ENCODE measurements at places on chromosomes 16 and 17. TPM values are rescaled to one million over a fixed set of nuclear protein-coding genes. Genes with fewer than 3 reads are reported as not detected.

GRCh38 chr16:61148930-61149329, 887.3 kb downstream of the CDH8 start:
- DNase-seq: no peak

DNA sequence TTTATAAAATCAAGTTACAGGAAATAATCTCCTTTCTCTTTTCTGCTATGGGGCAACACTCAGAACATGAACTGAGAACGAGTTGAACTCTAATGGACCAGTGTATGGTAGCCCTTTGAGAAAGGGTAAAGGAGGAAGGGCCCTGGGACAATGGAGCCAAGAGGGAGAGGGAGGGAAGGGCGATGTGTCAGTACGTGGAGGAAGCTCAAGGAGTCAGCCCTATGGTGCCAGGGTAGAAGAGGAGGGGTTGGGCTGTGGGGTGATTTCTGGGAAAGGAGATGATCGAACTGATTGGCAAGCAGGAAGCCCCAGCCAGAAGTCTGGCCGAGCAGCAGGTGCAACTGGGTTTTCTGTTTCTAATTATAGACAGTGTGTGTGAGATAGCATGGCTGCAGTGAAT, 4.3 kb upstream of the WIPI1 start:
- DNase-seq: no peak

Gene RAB34
- total RNA-seq: 237 TPM

GRCh38 chr17:36592316-36592715, 637 bp downstream of the DHRS11 start:
- DNase-seq: peak; percentile 80

- no peak for DNase-seq
Observed at GRCh38 chr17:2138761-2139160, 83.9 kb downstream of the HIC1 start.

Gene MYO15A
- 1.5 TPM for total RNA-seq

DNA sequence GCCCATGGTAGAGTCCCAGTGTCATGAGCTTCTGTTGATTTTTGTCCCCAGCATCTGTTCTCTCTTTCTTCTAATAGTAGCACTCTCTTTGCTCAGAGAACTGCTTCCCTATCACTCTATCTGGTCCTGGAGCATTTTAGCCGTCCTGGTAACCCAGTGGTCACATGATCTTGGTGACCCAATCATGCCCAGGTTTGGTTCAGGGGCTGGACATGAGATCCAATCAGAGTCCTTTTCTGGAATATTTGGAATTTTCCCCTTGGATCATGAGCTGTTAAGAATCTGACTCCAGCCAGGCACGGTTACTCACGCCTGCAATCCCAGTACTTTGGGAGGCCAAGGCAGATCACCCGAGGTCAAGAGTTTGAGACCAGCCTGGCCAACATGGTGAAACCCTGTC, 197.0 kb downstream of the RAB11FIP4 start:
- no peak for DNase-seq

Gene GFER
- total RNA-seq: 37.9 TPM

- no peak for DNase-seq
Observed at GRCh38 chr16:25478476-25478875, 213.3 kb upstream of the HS3ST4 start.

DNA sequence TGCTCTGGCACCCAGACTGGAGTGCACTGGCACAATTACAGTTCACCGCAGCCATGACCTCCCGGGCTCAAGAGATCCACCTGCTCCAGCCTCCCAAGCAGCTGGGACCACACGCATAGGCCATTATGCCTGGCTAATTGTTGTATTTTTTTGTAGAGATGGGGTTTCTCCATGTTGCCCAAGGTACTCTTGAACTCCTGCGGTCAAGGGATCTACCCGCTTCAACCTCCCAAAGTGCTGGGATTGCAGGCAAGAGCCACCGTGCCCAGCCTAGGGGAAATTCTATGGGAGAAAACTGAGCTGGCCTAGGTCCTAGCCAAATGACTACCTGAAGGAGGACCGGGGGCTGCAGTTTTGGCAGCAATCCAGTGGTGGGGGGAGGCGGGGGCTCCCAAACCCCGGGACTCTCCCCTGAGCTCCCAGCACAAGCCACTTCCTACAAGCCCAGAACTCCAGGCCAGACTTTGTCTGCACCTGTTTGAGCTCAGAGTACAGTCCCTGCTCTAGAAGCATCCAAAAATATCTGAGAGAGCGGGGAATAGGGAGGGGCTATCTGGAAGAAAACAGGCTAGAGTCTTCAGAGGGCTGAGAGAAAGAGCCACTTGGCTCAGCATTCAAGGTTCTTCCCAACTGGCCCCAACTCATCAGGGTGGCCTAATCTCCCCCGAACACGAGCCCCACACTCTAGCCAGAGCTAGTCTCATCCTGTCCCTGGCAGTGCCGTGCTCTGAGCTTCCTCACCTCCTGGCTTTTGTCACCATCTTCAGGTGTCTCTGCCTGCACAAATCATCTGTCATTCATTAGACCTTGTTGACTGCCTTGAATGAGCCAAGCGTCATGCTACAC, 9.1 kb downstream of the SRL start:
- DNase-seq: no peak

Gene SLC6A4
- not detected for total RNA-seq

DNA sequence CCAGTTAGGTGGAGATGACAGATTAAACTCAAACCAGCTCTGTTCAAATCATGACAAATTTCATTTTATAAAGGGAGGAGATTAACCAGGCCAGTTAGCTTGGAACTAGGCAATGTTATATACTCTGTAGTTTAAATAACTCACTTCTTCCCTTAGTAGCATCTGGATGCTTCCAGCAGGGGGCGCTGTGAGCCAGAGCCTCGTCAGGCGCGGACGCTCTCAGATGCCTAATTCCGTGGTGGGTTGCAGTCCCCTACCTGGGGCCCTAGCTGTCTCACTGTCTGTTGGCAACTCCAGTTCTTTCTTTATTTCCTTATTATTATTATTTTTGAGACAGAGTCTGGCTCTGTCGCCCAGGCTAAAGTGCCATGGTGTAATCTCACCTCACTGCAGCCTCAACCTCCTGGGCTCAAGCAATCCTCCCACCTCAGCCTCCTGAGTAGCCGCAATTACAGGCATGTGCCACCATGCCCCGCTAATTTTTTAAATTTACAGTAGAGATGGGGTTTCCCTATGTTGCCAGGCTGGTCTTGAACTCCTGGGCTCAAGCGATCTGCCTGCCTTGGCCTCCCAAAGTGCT, 17.3 kb upstream of the WFDC1 start:
- DNase-seq: no peak

- DNase-seq: no peak
Observed at GRCh38 chr16:76445815-76446214, 168.6 kb downstream of the CNTNAP4 start.

Gene KCNG4
- total RNA-seq: not detected

- peak; percentile 10 for DNase-seq
Observed at GRCh38 chr16:69711115-69711740, 15.1 kb downstream of the NQO1 start.

GRCh38 chr17:31248986-31249834, 47.8 kb downstream of the OMG start:
- no peak for DNase-seq

Gene NOG
- 0.35 TPM for total RNA-seq

- DNase-seq: no peak
Observed at GRCh38 chr17:6021627-6022026, 48.6 kb upstream of the WSCD1 start.

DNA sequence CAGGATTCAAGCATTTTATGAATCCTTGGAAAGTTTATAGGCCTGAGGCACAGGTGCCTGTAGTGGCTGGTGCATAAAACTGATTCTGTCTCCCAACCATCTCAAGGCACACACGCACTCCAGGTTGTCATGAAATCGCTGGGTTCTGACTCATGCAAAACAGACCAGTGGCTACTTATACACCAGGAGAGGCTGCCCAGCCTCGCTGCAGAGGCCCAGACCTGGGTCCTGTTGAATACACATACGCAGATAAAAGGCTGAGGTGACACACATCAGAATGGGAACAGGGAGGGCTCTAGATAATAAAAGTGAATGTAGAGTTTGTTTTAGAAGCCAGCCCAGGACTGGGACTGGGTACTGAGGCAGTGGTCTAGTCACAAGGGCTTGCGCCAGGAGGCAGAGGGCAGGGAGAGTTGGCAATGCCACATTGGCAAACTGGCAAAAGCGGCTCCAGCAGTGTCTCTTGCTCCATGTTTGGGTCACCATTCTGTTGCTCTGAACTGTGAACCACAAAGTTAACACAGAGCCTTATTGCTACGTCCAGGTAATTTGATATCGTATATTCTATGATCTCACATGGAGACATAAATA, 13.6 kb downstream of the OR1D5 start:
- DNase-seq: peak; percentile 39

Gene MATCAP1
- 22.9 TPM for total RNA-seq

DNA sequence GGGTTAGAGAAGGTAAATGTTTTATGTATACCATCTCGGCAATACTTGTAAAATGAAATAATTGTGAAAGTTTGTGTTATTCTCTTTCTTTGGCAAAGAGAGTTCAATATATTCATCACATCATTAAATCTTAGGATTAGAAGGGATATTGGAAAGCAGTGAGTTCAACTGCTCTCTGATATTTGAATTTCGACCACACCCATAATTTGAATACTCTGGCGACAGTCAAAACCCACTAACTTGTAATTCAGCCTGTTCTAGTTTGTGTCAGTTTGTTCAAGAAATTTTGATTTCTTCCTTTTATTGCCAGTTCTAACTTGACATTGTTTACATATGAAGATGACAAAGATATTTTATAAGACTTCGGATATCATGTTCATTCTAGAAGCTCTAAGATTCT, 1380.5 kb upstream of the CDH8 start:
- DNase-seq: no peak

GRCh38 chr17:78857266-78857665, 16.7 kb upstream of the USP36 start:
- DNase-seq: no peak

GRCh38 chr16:85171759-85172454, 59.6 kb upstream of the CIBAR2 start:
- DNase-seq: no peak

DNA sequence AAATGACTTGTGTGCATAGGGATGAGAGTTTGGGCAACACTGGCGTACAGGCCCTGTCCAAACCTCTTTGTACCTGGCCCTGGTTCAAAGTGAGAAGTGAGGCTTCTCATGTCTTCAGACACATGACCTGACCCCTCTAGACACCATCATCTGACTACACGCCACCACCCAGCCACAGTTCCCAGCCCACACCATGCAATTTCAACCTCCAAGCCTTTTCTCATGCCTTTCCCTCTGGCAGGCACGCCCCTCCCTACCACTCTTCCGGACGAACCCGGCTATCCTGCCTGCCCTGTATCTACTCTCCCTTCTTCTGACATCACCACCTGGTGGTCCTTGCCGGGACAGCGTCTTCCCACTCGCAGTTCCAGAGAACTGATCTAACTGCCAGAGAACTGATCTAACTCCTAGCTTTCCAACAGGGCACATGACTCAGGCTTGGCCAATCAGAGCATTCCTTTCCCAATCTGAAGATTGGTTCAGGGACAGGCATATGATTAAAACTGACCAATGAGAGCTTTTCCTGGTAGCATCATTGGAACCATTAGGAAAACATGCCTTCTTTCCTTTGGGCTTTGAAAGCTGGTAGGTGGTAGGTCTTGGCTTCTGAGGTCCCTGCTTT, 27.1 kb upstream of the IL21R start:
- peak; percentile 93 for DNase-seq

DNA sequence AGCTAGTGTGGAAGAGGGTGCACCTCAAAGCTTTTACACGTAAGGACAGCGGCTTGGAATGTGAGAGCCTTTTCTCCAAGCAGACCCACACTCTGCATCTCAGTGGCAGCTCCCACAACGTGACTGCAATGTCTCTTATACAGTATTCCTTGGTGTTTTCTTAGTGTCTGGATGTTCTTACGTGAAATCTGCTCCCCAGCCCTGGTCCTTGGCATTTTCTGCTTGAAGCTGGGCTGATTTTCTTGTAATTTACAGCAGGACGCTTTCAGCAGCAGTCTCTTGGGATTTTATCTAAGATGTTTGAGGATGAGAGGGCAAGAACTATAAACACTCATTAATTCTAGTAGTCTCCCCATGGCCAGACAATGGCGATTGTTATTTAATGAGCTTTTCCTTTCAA, 12.1 kb upstream of the POLR3E start:
- DNase-seq: no peak

Gene KRT28
- total RNA-seq: not detected

GRCh38 chr16:17335826-17336529, 134.8 kb downstream of the XYLT1 start:
- no peak for DNase-seq

GRCh38 chr17:14308965-14309879, 8.3 kb downstream of the HS3ST3B1 start:
- DNase-seq: peak; percentile 99

Gene MT1M
- total RNA-seq: not detected

Gene CD79B
- total RNA-seq: 1.5 TPM

- peak; percentile 66 for DNase-seq
Observed at GRCh38 chr17:35141681-35142466, at the start of gene NLE1. Gene NLE1, minus strand, starts transcription at chr17:35142303. Its CDS starts 28 bp downstream, at chr17:35142275.

Gene CYB5D1
- 18.0 TPM for total RNA-seq

Gene DNAI2
- not detected for total RNA-seq

GRCh38 chr16:11670171-11671131, 2.2 kb downstream of the SNN start:
- DNase-seq: no peak

GRCh38 chr17:11028349-11028748, 190.5 kb upstream of the PIRT start:
- DNase-seq: no peak

GRCh38 chr16:89089120-89089519, 4.5 kb upstream of the ACSF3 start:
- peak; percentile 57 for DNase-seq

Measured in H1 (cell line).